ENCODE measurements at places on chromosomes 7 and 10. TPM values are rescaled to one million over a fixed set of nuclear protein-coding genes. Genes with fewer than 3 reads are reported as not detected.

The MYOZ1 gene
- total RNA-seq = not detected

The ZC3HAV1 gene
- 89.9 TPM for total RNA-seq

The SLC29A4 gene
- total RNA-seq = 0.18 TPM

The OPALIN gene
- total RNA-seq = not detected

The ZNF273 gene
- total RNA-seq = 7.1 TPM

The STN1 gene
- total RNA-seq = 24.5 TPM

DNA sequence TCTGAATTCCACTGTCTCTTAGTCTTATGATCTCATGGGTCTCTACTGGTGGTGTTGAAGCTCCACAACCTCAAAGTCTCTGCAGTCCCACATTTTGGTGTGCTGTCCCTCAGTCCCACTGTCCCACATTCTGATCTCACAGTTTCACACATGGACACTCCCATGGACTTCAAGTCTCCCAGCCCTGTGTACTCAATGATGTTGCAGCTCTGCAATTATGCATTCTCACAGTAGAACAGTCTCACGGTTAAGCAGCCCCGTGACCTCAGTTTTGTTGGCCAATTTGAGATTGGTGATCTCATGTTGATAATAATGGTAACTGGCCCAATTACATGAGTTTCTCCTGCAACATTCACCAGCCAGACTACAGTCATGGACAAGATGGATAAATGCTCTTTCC lies 109.4 kb downstream of the ODAD2 start:
- DNase-seq = no peak

The PRLHR gene
- not detected for total RNA-seq

- DNase-seq = no peak
Observed at GRCh38 chr7:112190120-112190519, 16.1 kb downstream of the DOCK4 start.

- DNase-seq = no peak
Observed at GRCh38 chr7:8221567-8221966, 40.4 kb downstream of the ICA1 start.

The UPK3BL2 gene
- total RNA-seq = 7.7 TPM

The TBX20 gene
- total RNA-seq = not detected

The SMARCD3 gene
- 1.8 TPM for total RNA-seq

Measured in CD8-positive, alpha-beta memory T cell (primary cell).